ENCODE measurements at places on chromosomes 11 and 22.

DNA sequence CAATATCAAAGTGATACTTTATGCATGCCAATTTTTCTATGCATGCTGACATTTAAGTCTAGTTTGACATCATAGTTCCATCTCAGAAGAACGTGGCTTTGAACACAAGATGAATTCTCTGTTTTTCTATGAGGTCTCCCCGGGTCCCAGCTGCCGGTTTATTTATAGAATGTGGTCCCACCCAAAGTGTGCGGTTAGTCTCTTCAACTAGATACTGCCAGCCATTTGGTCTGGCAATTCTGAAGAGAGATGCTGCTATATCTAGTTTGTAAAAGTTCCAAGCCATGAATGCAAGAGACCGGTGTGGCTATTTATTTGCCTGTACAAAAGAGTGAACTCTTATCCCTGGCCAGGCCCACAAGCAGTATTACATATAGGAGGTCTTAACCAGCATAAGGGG lies 9.2 kb downstream of the OR5A2 start:
- no peak for DNase-seq

- DNase-seq, result no peak
Measured at GRCh38 chr11:70756756-70757155, 358.4 kb downstream of the CTTN start.

- no peak for DNase-seq
Measured at GRCh38 chr11:128052912-128053641, 534.3 kb downstream of the ETS1 start.

- DNase-seq, result no peak
Measured at GRCh38 chr11:74839446-74839845, 90.8 kb downstream of the RNF169 start.

- DNase-seq, result no peak
Measured at GRCh38 chr11:10878408-10879214, 20.8 kb upstream of the ZBED5 start.

- DNase-seq, result peak; percentile 3
Measured at GRCh38 chr22:18023509-18024275, 669 bp downstream of the MICAL3 start.

DNA sequence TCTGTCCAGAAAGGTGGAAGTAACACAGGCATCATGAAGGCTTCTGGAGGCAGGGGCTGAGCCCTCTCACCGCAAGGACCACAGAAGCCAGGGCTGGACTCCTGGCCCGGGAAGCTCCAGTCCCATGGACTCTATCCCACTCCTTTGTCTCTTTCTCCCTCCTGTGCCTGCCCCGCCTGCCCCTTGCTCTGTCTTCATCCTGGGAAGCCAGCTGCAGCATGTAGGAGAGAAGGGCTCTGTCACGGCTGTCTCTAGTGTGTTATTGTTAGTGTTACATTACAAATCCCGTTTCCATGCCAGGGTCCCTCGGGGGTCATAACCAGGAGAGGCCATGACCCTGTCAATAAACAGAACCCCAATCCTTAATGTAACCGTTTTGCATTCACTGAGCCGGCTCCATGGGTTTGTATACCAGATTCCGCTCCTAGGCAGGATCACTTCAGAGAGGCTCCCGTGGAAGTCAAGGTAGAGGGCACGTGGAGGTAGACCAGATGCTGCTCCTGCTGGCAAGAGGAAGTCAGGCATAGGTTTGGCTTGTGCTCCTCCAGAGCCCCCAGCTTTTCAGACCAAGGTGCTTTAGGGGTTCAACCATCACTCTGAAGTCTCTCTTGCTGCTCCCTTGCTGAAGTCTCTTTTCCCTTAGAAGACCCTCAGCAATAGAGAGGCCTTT lies 293.2 kb downstream of the ETS1 start:
- DNase-seq, result no peak

DNA sequence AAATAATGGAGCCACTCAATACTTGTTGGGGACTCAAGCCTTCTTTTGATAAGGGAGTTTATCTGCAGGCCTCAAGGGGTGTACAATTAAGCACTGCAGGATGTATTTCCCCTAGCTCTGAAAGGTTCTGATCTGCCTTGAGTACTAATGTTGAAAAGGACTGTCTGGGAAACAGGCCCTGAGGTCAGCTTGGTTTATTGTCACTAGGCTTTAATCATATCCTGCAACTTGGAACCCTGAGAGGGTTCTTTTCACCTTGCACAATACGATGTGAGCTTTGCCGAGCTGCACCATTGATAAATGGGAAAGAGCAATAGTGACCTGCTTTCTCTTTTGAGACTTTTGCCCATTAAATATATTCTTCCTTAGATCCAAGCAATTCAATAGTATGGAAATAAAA lies 31.6 kb upstream of the HORMAD2 start:
- no peak for DNase-seq

DNA sequence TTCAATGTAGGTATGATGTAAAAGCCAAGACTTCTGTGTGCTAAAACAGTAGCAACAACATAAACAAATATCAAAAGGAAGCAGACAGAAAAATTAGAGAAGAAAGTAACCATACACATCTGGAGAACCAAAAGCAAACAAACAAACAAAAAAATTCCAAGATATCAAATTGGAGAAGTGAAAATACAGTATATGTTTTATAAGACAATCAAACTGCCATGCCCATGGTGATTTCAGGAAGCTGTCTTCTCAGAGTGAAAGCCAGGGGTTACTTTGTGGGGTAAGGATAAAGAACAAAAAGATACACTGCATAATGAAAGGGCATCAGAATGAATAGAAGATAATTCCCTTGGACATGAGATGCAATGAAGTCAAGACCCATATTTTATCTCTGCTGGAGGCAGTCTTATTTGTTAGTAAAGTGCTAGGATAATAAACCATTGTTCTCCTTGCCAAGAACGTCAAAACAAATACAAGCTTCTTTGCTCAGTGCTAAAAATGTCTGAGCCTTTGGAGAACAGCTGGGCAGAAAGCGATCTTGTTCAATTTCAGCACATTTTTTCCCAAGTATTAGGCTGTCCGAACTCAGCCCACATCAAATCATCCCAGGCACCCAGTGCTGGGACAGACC lies 38.1 kb upstream of the LDLRAD3 start:
- no peak for DNase-seq

GRCh38 chr11:26779074-26779865 lies 57.4 kb upstream of the SLC5A12 start:
- no peak for DNase-seq

GRCh38 chr11:31711137-31711536 lies 100.0 kb downstream of the PAX6 start:
- DNase-seq, result no peak

- DNase-seq, result no peak
Measured at GRCh38 chr22:19962909-19963806, 21.5 kb upstream of the TXNRD2 start.

GRCh38 chr11:11980200-11980599 lies 28.2 kb downstream of the DKK3 start:
- no peak for DNase-seq

DNA sequence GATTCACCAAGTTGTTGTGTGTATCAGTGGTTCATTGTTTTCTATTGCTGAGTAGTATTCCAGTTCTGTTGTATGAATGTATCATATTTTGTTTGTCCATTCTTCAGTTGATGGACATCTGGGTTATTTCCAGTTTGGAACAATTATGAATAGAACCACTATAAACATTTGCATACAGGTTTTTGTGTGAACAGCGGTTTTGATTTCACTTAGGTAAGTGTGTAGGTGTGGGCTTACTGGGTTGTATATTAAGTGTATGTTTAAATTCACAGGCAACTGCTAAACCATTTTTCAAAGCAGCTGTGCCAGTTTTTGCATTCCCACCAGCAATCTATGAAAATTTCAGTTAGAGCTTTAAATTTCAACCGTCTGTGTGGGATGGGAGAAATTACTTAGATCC lies 217.8 kb downstream of the NELL1 start:
- DNase-seq, result no peak

DNA sequence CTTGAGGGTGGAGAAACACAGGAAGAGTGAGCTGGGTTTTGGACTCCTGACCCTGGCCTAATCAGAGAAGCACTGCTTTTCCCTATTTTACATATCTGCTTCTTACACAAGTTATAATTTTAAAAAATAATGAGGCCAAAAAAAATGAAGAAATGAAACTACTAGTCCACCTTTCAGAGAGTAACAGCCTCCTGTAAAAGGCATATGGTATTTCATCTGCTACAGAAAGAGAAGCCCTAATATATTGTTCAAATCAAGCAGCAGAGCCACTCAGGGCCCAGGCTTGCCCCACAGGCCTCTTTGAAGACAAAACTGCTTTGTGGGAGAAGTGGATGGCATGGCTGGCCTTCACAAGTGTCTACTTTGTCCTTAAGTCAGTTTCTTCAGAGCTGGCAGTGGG lies 10.0 kb downstream of the DIXDC1 start:
- DNase-seq, result no peak

DNA sequence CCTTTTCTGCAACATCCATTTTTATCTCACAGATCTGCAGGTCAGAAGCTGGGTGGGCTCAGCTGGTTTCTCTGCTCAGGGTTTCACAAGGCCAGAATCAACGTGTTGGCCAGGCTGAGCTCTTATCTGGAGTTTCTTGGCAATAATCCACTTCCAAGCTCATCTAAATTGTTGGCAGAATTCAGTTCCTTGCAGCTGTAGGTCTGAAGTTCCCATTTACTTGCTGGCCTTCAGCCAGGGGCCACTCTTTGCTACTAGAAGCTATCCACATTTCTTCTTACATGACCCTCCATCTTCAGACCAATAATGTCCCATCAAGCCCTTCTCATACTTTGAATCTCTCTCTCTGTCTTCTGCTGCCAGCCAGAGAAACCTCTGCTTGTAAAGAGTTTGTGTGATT lies 103.5 kb downstream of the WNT11 start:
- no peak for DNase-seq

GRCh38 chr11:115193914-115194801 lies 310.1 kb downstream of the CADM1 start:
- DNase-seq, result no peak

DNA sequence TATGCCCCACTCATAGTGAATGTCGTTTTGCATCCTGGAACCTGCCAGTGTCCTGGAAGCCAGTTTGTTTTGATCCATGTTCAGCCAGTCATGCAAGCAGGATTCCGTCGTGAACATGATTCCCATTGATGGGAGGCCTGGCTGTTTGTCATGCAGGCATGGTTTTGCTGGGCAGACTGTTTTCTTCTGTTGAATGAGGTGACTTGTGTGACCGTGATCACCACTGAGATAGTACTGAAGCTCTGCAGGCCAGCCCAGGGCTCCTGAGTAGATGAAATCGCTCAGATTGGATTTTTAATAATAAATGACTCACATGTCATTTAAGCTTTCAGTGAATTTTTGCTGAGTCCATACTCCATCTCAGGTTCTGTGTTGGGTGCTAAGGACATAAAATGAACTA lies 117.8 kb downstream of the PDE2A start:
- no peak for DNase-seq

- DNase-seq, result no peak
Measured at GRCh38 chr11:57348636-57349313, 10.6 kb downstream of the P2RX3 start.

DNA sequence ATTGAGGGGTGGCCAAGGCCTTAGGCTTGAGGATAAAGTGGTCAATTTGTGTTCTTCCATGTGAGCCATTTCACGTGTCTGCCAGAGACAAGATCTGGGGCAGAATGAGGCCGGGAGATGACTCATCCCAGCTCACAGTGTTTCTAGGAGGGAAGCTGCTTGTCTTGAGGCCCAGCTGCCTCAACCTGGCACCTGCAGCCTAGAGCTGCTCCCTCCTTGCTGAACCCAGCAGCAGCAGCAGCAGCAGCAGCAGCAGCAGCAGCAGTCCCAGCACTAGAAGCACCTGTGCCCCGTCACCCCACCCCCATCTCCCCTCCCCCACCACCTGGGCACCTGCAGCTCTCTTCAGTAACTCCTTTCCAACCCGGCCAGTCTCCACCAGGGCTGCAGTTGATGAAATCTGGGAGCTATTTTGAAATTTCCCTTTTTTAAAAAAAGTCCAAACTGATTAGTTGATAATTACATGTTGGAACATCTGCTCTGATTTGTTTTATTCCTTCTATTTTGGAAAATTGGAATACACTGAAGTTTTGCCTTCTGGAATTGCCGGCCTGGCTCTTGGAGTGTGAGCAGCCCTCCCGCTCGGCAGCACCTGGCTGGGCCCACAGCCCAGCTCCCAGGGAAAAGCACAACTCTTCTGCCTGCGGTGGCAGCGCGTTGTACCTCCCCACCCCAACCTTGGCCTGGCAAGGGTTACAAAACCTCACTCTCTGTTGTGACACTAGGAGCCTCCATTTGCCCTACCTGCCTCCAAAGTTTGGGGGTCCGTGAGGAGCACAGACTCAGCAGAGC lies 143.5 kb downstream of the NXPE2 start:
- DNase-seq, result no peak

GRCh38 chr11:72762641-72763304 lies 10.6 kb upstream of the ARAP1 start:
- DNase-seq, result no peak

DNA sequence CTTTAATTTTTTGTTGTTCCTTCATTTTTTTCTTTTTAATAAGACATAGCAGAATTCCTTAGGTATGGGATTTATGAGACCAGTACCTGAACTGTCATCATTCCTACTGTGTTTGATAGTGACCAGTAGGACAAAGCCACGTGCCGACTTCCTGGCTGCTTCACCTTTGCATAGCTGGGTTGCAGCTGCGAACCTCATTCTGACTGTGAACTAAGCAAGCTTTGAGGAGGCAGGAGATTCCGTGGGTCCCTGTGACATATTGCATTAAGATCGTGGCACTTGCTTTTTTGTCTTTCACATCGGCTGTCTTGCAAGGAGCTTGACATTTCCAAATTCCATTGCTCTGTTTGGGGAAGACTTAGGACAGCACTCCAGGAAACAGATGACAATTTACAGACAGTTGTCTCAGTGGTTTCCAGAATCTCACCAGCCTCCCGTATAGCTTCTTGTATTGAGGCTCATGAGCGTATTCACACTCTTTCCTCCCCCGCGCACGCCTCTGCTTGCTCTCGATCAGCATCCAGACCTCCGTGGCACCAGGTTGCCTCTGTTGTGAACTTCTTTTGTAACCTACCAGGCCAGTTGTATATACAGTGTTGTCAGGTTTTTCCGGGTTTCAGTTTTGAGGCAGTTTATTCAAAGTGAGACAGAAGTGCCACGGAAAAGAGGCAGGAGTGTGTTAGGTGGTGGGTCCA lies 101.7 kb downstream of the CWC15 start:
- no peak for DNase-seq

DNA sequence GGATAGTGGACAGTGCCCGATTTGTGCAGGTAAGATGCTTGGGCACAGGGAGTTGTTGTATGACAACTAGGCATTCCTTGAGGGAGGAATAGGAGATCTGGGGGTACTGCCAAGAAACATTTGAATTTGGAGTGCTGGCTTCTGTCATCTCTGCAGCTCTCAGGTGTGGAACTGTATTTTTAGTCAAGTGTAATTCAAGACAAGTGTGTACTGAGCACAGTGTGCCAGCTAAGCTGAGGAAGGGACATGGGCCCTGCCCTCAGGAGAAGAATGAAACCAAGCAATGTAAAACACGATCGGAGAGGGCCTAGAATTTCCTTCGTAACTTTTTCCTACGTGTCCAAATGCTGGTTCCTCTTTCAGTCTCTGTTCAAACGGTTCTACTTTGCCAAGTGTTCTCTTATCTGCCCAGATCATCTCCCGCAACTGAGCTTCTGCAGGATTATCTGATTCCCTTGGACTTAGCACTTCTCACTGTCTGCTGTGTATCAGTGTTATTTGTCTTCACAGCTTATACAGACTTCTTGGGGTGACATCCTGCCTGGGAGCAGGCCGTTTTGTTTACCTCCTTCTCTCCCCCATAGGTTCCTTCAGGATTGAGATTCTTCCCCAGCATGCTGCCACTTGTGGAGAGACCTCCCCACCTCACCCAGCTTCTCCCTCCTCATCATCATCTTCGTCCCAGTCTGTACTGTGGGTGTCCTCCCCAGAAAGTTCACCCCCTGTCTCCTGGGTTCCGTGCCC lies 27.6 kb downstream of the ART5 start:
- DNase-seq, result no peak

Measured in stimulated activated CD8-positive, alpha-beta memory T cell treated with anti-CD3 and anti-CD28 coated beads, Interleukin-2, amount 100 ng/mL, for 48 hours (primary cell).